ENCODE measurements at places on chromosomes 7 and 10.

GRCh38 chr7:17320657-17321056 is 22.2 kb downstream of the AHR start:
- H3K36me3 ChIP-seq = peaks cover 16% of the 10 kb centered on the region
- H3K27me3 ChIP-seq = no peaks in the 10 kb centered on the region
- H3K27ac ChIP-seq = no peak overlapping the region
- DNase-seq = no peak
- H3K4me1 ChIP-seq = peaks cover 23% of the 10 kb centered on the region

DNA sequence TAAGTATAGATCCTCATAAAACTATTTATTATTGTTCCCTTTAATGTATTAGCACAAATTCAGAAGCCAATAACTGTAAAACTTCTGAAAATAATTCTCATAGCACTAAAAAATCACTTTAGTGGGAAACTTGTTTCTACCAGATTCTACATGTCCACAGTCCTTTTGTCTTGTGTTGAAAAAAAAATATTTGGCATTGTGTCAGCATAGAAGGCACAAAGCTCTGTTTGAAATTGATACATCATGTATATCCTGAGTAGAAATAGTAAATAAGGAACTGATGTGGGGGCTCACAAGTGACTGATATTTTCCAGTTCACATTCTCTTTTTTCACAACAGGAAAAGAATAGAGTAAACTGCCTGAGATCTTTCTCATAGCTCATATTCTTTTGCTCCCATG is 134.6 kb downstream of the GRM3 start:
- H3K27me3 ChIP-seq = no peaks in the 10 kb centered on the region
- DNase-seq = no peak

DNA sequence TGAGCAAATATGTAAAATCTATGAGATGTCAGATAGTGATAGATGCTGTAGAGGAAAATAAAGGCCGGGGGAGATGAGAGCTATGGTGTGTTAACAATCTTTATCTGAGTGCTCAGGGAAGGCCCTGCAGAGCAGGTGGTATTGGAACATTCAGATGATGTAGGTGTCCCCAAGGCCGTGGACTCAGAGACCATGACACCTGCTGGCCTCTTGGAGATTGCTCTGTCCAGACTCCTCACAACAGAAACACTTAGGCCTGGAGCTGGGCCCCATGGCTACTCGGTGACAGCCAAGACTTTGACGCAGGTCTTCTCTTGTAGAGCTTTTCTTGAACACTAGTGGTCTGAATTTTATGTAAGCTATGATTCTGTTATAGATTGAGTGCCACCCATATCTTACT is 13.3 kb downstream of the AKR1E2 start:
- no peaks in the 10 kb centered on the region for H3K27me3 ChIP-seq
- peaks cover 4% of the 10 kb centered on the region for H3K36me3 ChIP-seq
- H3K27ac ChIP-seq = no peak overlapping the region
- H3K4me1 ChIP-seq = peaks cover 27% of the 10 kb centered on the region

DNA sequence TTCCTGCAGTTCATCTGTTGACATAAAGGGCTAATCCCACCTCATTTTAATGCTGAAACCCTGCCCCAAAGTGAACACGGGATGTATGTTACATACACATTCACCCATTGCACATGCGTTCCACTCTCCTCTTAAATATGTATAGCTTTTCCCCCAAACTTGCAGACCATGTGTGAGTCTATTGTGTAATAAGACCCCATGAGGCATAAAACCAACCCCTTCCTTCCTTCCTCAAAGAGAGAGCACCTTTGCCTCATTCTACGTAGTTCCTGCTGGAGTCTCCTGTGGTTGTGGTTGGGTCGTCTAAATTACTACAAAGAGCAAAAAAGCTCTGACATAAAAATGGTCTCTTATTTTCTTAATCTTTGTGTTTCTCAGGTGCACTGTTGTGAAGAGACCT is 345.7 kb upstream of the KLF6 start:
- no peak for DNase-seq
- peaks cover 14% of the 10 kb centered on the region for H3K36me3 ChIP-seq
- H3K27ac ChIP-seq = no peak overlapping the region
- peaks cover 26% of the 10 kb centered on the region for H3K4me1 ChIP-seq
- H3K4me3 ChIP-seq = no peak overlapping the region

DNA sequence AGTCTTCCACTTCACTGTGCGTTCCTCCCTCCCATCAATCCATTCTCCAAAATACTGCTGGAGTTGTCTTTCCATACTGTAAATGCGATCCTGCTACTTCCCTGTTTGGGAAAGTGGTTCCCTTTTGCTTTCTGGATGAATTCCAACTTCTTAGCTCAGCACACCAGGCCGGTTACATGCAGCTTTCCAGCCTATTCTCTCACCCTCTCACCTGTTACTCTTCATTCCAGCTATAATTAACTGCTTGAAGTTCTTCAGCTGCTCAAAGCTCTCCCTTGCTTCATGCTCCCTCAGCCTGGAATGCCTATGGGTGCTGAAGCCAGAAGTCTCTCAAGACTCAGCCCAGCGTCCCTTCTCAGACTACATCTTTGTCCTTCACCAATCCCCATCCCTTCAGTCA is 6.0 kb upstream of the ZNRF2 start:
- peaks cover 10% of the 10 kb centered on the region for H3K4me1 ChIP-seq
- no peaks in the 10 kb centered on the region for H3K36me3 ChIP-seq
- H3K4me3 ChIP-seq = no peak overlapping the region
- no peaks in the 10 kb centered on the region for H3K27me3 ChIP-seq

DNA sequence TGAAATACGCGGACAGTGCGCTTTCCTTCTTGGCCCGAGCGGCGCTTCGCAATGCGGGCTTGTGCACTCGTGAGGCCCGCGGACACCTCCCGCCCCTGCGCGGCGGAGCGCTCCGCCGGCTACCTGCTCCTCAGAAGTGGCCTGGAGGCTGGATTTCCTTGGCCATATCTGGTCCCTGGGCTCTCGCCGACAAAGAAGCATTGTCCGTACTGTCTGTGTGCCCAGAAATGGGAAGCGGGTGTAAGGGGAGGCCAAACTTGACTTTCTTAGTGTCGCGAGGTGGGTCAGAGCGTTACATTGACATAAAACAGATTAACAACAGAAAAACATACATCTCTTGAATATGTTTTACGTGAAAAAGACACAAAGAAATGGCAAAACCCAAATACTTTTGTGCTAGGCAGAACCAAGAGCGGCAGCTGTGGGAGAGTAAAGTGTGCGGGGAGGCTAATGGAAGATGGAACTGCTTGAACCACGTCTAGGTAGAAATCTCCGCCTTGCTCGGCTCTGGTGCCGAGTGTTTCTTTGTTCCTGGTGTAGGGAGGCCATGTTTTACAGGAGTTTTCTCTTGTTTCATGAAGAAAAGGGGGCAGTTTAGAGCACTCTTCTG is 1.4 kb downstream of the LANCL2 start:
- H3K4me1 ChIP-seq = peaks cover 19% of the 10 kb centered on the region
- peak overlapping the region; percentile 98 for H3K27ac ChIP-seq
- DNase-seq = no peak

DNA sequence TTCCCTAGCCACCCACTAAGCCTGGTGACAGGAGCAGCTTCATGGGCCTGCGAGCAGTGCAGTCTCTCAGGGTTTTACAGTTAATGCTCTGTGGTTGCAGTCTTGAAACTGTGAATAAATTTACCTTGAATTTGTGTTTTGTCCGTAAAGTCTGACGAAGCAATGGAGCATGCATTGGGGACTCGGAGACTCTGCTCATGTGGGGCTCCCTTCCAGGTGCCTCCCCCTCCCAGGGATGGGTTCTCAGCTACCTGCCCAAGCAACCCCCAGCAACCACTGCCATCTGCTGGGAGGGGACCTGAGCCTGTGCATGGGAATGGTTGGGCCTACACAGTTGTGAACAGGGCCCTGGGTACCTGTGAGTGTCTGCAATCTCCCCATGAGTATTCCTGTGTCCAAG is 36.3 kb upstream of the IKZF1 start:
- H3K4me3 ChIP-seq = peak overlapping the region; percentile 70
- peak overlapping the region; percentile 98 for H3K27ac ChIP-seq
- peaks cover 85% of the 10 kb centered on the region for H3K4me1 ChIP-seq
- H3K36me3 ChIP-seq = peaks cover 7% of the 10 kb centered on the region
- H3K27me3 ChIP-seq = no peaks in the 10 kb centered on the region

GRCh38 chr7:11623093-11623678 is 208.8 kb downstream of the THSD7A start:
- H3K4me1 ChIP-seq = no peaks in the 10 kb centered on the region
- no peaks in the 10 kb centered on the region for H3K27me3 ChIP-seq
- H3K27ac ChIP-seq = no peak overlapping the region
- no peak for DNase-seq
- H3K4me3 ChIP-seq = no peak overlapping the region
- H3K36me3 ChIP-seq = no peaks in the 10 kb centered on the region

GRCh38 chr10:104037261-104037951 is 48.3 kb downstream of the COL17A1 start:
- H3K4me1 ChIP-seq = no peaks in the 10 kb centered on the region
- H3K4me3 ChIP-seq = no peak overlapping the region
- H3K36me3 ChIP-seq = no peaks in the 10 kb centered on the region
- no peaks in the 10 kb centered on the region for H3K27me3 ChIP-seq

GRCh38 chr7:106944035-106944665 is 79.1 kb downstream of the PIK3CG start:
- H3K4me3 ChIP-seq = no peak overlapping the region
- peaks cover 2% of the 10 kb centered on the region for H3K27me3 ChIP-seq
- no peak for DNase-seq
- no peak overlapping the region for H3K27ac ChIP-seq

- H3K4me1 ChIP-seq = no peaks in the 10 kb centered on the region
- no peak overlapping the region for H3K27ac ChIP-seq
- H3K27me3 ChIP-seq = no peaks in the 10 kb centered on the region
- H3K36me3 ChIP-seq = peaks cover 21% of the 10 kb centered on the region
Observed at GRCh38 chr7:128946936-128947830, 9.5 kb downstream of the IRF5 start.

DNA sequence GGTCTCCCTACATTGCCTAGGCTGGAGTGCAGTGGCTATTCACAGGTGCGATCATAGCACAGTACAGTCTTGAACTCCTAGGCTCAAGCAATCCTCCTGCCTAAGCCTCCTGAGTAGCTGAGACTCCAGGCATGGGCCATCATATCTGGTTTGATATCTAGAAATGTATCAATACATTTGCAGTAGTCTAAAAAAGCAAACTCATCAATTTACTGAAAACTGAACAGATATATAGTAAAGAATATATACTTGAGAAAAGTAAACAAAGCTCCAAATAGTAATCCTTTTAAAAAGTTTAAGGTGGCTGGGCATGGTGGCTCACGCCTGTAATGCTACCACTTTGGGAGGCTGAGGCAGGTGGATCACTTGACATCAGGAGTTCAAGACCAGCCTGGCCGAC is 57.1 kb upstream of the KMT2C start:
- no peak overlapping the region for H3K4me3 ChIP-seq
- H3K36me3 ChIP-seq = no peaks in the 10 kb centered on the region
- H3K27ac ChIP-seq = no peak overlapping the region
- no peak for DNase-seq
- H3K4me1 ChIP-seq = no peaks in the 10 kb centered on the region

DNA sequence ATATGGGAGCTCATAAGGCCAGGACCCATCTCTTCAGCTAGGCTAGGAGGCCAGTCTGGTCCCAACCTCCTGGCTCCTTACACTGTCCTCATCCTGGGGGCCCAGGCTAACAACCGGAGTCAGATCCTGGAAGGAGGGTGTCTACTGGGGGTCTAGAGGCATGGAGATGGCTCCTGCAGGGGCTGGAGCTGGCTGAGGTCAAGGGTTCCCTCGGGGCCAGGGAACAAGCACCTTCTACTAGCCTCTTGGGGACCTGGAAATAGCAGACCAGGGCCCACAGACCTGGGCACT is 37.2 kb downstream of the CLRN3 start:
- no peak overlapping the region for H3K27ac ChIP-seq
- no peak for DNase-seq
- peaks cover 6% of the 10 kb centered on the region for H3K27me3 ChIP-seq
- no peak overlapping the region for H3K4me3 ChIP-seq
- no peaks in the 10 kb centered on the region for H3K36me3 ChIP-seq

- H3K27ac ChIP-seq = no peak overlapping the region
- H3K27me3 ChIP-seq = no peaks in the 10 kb centered on the region
- no peak overlapping the region for H3K4me3 ChIP-seq
- H3K4me1 ChIP-seq = peaks cover 49% of the 10 kb centered on the region
Observed at GRCh38 chr7:38217672-38218071, 39.6 kb downstream of the STARD3NL start.

DNA sequence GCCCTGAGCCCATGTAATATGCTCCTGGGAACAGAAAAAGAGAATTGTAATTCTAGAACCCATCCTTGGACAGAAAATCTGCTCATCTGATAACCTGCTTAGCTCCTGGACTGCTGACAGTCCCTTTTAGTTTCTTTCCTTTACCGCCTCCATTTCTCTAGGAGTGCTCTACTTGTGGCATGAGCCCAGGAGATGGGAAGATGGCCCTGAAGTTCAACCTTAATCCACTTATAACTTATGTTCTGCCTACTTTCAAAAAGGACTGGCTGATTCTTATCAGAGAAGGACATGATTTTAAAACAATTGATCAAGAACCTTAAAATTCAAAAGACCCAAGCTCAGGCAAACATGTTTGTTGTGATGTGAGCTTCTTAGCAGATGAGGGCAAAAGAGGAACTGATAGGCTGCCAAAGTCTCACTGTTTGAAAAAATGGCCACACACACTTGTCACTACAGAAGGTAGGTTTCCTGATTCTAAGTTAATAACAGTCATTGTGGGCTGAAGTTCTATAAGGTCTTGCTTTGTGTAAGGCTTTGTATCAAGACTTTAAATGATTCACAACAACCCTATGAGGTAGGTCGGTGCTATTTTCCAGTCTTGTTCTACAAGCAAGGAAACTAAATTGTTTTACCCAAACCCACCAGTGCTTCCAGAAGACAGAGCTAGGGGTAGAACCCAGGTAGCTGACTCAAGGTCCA is 94.3 kb upstream of the AFAP1L2 start:
- no peaks in the 10 kb centered on the region for H3K27me3 ChIP-seq
- H3K4me1 ChIP-seq = peaks cover 84% of the 10 kb centered on the region
- H3K4me3 ChIP-seq = peak overlapping the region; percentile 63
- no peak for DNase-seq
- H3K36me3 ChIP-seq = peaks cover 22% of the 10 kb centered on the region

DNA sequence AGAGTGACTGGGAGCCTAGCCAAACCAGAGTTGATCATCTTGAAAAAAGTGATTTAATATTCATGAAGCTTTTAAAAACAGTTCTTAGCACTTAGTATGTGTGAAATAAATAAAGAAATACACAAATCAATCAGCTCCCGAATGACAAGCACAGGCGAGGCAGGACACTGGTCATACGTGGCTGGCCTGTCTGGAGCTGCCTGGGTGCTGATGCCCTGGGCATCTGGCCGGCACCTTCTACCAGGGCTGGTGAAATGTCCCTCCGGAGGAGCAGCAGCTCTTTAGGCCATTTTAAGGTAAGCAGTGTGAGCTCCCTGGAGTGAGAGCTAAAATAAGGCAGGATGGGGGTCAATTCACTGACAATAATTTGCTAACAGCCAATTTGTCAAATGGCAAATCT is 23.7 kb downstream of the IL15RA start:
- no peak overlapping the region for H3K27ac ChIP-seq
- H3K36me3 ChIP-seq = peaks cover 15% of the 10 kb centered on the region
- no peak overlapping the region for H3K4me3 ChIP-seq
- DNase-seq = no peak
